ENCODE measurements at places on chromosomes 1 and 21.

DNA sequence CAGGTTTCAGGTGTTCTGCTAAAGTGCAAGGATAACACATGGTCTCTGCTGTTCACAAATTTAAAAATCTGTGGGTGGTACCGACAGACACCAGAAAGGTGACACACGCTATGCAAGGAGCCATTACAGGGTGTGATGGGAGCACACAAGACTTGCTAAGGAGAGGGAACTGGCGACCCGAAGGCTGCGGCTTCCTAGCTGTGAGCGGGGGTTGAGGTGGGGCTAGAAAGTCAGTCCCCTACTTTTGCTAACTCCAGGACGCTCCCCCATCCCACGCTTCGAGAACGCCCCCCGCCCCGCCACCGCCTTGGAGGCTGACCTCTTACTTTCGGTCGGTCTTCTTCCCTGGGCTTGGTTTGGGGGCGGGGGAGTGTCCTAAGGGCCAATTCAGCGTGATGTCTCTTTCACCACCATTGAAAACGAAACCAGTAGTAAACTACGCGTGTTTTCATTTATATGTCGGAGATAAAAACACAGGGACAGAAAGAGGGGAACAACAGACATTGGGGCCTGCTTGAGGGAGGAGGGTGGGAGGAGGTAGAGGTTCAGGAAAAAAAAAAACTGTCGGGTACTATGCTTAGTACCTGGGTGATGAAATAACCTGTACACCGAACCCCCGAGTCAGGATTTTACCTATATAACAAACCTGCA, 1.1 kb downstream of the CKS1B start:
- no peak for DNase-seq

GRCh38 chr1:98490099-98490498, 171.4 kb upstream of the SNX7 start:
- no peak for DNase-seq

- no peak for DNase-seq
Measured at GRCh38 chr21:34061983-34062382, 11.4 kb upstream of the MRPS6 start.

GRCh38 chr1:26277261-26277661, 2.6 kb upstream of the SH3BGRL3 start:
- DNase-seq: no peak

DNA sequence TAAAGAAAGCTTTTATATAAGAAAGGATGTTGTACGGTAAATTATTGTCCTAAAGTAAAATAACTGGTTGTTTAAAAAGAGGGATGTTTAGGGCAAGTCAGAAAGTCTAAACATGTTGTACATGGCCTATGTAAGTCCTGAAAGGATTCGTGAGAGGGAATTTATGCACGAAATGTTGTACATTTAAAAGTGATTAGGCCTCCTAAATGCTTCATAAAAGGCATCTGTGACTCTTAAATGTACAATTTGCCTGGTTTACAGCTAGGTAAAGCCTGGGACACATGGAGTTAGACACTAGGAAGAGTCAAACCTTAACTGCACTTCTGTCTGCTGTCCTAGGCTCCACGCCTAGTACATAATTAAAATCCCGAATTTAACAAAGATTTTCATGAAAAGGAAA, 9.7 kb downstream of the KRTAP13-3 start:
- DNase-seq: no peak

- DNase-seq: no peak
Measured at GRCh38 chr1:39979654-39980053, 24.7 kb downstream of the MFSD2A start.

GRCh38 chr1:108089477-108089876, 110.7 kb downstream of the SLC25A24 start:
- no peak for DNase-seq

GRCh38 chr21:36756527-36756926, 57.6 kb downstream of the SIM2 start:
- DNase-seq: no peak

GRCh38 chr1:109769330-109770078, 5.8 kb upstream of the EPS8L3 start:
- DNase-seq: no peak

- no peak for DNase-seq
Measured at GRCh38 chr1:89951766-89952604, 42.9 kb upstream of the ZNF326 start.

DNA sequence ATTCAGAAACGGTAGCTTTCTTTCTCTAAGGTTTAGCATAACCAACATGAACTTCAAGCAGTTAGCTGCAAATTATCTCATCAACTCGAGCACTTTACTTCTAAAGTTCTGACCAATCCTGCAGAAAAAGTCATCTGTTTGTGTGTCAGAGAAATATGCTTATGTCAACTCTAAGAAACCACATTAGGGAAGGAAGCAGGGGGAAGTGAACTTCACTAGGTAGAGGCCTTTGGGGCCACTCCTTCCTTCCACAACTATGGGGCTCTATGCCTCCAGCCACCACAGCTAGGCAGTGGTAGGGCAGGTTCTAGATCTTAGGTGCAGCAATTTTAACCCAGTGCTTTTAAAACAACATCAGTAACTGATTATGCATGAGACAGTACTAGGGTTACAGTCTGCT, 375.9 kb downstream of the DSCAM start:
- DNase-seq: no peak

- DNase-seq: no peak
Measured at GRCh38 chr1:243261390-243261789, 5.5 kb downstream of the SDCCAG8 start.

DNA sequence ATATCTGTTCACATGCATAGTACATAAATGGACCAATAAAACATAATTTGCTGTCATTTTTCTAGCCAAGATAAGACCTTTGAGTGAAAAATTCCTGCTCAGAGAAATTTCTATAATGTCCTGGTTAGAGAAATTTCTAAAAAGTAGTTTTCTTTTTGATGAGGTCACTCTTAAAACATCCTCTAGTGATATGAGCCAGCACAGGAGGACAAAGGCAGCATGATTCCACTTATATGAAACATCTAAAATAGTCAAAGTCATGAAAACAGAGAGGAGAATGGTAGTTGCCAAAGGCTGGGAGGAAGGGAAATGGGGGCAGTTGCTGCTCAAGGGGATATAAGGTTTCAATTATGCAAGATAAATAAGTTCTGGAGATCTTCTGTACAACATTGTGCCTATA, 239.4 kb downstream of the BACH1 start:
- DNase-seq: no peak

- DNase-seq: no peak
Measured at GRCh38 chr1:110339407-110340206, 430 bp downstream of the RBM15 start.

DNA sequence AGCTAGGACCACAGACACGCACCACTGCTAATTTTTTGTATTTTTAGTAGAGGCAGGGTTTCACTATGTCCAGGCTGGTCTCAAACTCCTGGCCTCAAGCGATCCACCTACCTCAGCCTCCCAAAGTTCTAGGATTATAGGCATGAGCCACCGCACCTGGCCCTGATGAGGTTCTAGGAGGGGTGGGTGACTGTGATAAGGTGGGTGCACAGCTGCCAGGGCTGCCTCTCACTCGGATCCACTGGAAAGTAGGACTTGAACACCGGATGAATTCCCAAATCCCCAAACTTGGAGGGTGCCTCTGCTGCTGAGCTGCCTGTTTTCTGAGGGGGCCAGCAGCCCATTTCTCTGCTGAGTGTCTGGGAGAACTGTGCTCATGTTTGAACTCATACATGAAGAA, 68.2 kb upstream of the PARP1 start:
- no peak for DNase-seq

DNA sequence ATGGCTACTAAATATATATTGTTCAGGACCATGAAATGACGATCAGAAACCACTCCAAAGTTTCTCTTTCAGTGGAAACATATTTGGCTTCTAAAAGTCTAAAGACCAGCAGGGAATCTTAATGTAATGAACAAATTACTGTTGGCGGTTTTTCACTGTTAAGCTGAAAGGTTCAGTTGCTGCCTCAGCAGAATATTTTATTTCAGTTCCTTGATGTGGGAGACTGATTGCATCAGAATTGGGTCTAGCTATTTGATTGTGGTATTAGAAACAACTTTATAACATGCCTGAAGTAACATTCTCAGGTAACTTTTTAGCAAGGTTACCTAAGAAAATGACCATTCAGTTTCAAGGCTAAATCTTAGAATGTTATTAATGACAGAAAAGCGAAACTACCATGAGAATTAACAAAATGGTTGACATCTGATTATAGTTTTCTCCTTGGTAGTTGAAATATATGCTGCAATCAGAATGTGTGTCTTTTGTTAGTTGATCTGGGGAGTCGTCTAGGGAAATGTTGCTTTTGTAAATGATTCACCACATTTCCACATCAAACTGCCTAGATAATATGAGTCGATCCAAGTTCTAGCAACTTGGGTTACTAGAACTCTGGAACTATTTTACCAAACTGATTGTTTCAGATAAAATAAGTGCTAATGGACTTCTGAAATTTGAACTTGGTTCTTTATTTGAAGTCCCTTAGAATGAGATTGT, 200.4 kb downstream of the HMCN1 start:
- no peak for DNase-seq

- DNase-seq: no peak
Measured at GRCh38 chr1:240860023-240860422, 248.1 kb upstream of the GREM2 start.

GRCh38 chr1:235160383-235160956, 580 bp downstream of the RBM34 start:
- no peak for DNase-seq

- no peak for DNase-seq
Measured at GRCh38 chr1:79362470-79362869, 355.9 kb upstream of the ADGRL4 start.

Data from osteocyte (in vitro differentiated cells).